GM12892 (cell line): ENCODE measurements at places on chromosomes 13 and 19.

- peak; percentile 1 for DNase-seq
Measured at GRCh38 chr13:109610517-109610916, 175.9 kb downstream of the IRS2 start.

- no peak for DNase-seq
Measured at GRCh38 chr19:45657520-45658167, 10.4 kb upstream of the GIPR start.

GRCh38 chr13:103288114-103288513 lies 221.9 kb upstream of the SLC10A2 start:
- DNase-seq = no peak

DNA sequence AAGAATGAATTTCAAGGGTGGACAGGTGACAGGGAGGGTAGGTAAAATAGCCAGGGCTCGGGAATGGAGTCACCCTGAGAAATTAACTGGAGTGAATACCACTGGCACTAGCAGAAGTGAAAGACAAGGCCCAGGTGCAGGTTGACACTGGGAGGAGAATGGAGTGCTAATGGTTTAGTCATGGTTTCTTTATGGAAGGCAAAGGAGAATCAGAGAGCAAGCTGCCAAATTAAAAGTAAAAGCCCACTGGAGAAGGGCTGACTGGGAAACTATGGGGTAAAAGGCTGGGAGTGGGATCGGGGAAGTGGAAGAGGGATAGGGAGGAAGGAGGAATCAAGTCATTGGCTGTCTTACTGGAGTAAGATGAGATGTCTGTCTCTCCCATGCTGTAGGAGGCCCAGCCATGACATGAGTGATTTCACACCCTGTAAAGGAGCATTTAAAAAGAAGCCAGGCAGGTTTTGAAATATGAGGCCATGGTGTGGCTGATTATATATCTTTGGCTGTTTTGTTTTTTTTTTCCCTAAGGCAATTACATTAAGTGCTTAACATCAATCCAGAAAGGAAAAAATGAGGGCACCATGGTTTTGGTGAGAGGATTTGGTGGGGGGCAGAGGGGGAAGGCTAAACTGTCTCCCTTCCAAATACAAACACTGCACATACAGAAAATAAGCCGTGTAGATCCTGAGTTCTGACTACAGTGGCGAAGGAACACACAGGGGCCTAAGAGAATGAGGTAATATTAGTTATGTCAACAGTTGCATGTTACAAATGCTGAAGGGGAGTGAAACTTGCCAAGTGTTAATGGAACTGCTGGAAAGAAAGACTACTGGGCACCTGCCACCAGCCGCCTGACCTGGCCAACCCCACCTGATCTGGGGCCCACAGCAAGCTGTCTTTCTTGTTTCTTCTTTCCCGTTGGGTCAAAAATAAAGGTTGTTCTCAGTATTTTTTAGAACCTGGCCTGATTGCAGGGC lies 183.5 kb upstream of the TSC22D1 start:
- DNase-seq = no peak

GRCh38 chr19:29145756-29146155 lies 67.2 kb downstream of the UQCRFS1 start:
- DNase-seq = no peak

- DNase-seq = no peak
Measured at GRCh38 chr13:76745261-76746200, 140.7 kb downstream of the KCTD12 start.

DNA sequence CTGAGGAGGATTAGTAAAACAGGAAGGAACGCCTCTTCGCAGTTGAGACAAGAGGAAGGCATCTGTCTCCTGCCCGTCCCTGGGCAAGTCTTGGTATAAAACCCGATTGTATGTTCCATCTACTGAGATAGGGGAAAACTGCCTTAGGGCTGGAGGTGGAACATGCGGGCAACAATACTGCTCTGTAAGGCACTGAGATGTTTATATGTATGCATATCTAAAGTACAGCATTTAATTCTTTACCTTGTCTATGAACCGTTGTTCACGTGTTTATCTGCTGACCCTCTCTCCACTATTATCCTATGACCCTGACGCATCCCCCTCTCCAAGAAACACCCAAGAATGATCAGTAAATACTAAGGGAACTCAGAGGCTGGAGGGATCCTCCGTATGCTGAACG lies 722 bp upstream of the TIMM50 start:
- DNase-seq = no peak

DNA sequence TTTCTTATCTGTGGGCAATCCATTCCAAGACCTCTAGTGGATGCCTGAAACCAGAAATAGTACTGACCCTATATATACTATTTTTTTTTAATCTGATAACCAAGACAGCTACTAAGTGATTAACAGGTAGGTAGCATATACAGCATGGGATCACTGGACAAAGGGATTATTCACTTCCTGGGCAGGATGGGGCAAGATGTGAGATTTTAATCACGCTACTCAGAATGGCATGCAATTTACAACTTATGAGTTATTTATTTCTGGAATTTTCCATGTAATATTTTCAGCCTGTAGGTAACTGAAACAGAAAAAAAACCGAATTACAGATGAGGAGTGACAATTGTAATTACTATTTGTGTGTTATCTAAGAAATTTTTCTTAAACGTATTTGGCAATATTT lies 41.2 kb downstream of the ZIC2 start:
- no peak for DNase-seq

DNA sequence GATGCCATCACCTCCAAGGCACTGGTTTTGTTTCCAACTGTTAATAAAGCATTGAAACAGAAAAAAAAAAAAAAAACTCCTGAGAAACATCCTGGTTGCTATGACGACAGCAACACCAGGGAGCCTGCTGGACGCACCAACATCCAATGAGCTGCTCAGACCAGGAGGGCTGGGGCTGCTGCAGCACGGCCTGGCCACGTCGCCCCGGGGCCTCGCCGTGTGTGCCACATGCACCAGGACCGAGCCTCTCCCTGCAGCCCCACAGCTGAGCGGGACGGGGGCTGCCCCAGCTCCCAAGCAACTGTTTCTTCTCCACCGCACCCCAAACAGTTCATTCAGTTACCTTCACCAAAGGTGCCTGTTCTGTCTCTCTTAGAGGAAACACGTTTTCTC lies 54.5 kb downstream of the RASA3 start:
- DNase-seq = no peak

- no peak for DNase-seq
Measured at GRCh38 chr13:66468656-66469055, 761.5 kb downstream of the PCDH9 start.

DNA sequence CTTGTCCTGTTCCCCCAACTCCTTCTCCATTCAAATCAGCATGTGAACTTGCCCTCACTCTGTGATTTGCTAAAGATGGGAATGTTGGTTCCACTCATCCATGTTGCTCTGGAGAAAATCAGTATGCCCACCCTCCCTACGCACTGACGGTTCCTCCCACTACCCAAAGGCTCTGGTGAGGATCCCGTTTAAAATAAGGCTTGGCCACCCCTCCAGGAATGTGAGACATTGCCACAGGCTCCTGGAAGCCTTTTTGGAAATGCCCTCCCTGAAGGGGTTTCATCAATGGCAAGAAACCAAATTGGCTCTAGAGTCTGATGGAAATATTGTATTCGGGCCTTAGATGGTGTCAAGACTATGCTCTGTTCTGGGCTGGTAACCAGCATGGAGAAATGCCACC lies 187.3 kb downstream of the USP12 start:
- no peak for DNase-seq

DNA sequence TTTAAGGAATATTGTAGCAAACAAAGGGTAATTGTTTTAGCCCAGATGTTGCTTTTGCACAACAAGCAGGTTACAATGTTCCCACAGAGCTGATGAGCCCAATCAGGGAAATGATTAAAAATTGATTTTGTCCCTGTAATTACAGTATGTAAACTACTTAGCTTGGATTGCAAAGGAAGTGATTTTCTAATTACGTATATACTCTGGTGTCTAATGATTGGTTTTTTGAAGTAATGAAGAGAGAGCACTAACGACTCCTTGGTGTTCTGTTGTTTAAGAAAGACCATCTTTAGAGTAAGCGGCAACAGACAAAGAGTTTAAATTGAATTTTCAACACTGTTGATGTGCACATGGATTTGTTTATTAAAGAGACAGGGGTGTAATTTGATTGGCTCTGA lies 95.3 kb upstream of the ZNF536 start:
- no peak for DNase-seq

- DNase-seq = peak; percentile 71
Measured at GRCh38 chr19:46786236-46787039, 2.0 kb downstream of the SLC1A5 start.

GRCh38 chr19:6738787-6739389 lies 592 bp upstream of the TRIP10 start:
- no peak for DNase-seq

- no peak for DNase-seq
Measured at GRCh38 chr13:55516610-55517009, 1624.1 kb upstream of the PRR20A start.

- no peak for DNase-seq
Measured at GRCh38 chr19:5692723-5693194, 2.7 kb downstream of the RPL36 start.

- no peak for DNase-seq
Measured at GRCh38 chr13:47277774-47278173, 380.9 kb upstream of the HTR2A start.

GRCh38 chr19:18156841-18157464 lies 4.0 kb downstream of the PIK3R2 start:
- no peak for DNase-seq

DNA sequence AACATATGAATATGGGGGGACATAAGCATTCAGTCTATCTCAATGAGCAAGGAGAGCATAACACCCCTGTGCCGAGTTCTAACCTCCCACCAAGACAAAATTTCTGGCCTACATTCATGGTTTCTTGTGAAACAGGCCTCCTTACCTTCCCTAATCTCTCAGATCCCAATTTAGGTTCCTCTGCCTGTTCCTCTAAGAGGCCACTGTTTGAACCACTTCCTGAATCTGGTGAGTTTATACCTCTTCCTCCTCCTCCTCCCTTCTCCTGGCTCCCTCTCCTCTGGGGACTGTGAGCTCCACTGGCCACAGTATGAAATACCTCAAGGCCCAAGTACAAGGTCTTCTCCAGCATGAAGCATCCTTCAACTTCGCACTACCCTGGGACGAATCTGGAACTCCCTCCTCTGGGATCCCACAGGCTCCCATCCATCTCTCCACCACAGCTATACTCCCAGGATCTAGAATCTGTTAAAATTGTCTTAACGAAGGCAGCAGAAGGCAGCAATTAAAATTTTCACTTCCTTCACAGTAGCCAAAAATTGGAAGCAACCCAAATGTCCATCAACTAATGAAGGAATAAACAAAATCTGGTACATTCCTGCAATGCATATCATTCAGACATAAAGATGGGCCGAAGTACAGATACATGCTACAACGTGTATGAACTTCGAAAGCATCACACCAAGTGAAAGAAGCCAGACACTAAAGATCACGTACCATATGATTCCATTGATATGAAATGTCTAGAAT lies 7.8 kb upstream of the SIGLECL1 start:
- no peak for DNase-seq

GRCh38 chr13:67299751-67300150 lies 69.6 kb upstream of the PCDH9 start:
- DNase-seq = no peak

GRCh38 chr13:45209229-45209628 lies 8.4 kb upstream of the KCTD4 start:
- no peak for DNase-seq

- DNase-seq = no peak
Measured at GRCh38 chr13:79312340-79312855, 93.7 kb downstream of the RBM26 start.

DNA sequence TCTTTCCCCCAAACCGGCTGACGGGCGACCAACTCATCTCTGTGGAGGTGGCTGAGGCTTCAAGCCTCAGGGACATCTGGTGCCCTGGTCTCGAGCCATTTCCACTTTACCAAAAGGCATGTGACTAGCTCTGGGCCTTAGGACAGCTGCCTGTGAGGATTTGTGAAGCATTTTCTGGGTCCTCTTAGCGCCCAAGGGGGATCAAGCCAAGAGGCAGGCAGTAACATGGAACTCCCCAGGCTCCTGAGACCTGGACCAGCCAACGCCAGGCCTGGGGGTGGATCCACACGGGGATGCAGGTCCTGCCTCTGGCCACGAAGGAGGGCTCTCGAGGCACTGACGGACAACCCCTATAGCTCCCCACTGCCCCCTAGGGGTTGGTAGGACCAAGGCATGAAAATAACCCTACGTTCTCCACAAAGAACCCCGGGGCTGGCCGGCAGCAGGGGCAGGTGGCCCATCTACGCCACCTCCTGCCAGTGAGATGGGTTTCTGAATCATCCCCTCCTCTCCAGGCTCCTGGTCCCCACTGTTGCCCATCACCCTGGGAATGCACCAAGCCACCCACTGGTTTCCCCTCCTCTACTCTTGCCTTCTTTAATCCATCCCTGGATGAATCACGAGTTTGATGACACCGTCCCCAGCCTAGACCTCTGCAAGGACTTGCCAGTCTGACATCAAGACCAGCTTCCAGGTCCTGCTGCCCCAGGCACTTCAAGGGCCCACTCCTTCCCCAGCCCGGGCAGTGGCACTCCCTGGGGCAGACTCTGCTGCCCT lies 7.0 kb upstream of the MYDGF start:
- no peak for DNase-seq

DNA sequence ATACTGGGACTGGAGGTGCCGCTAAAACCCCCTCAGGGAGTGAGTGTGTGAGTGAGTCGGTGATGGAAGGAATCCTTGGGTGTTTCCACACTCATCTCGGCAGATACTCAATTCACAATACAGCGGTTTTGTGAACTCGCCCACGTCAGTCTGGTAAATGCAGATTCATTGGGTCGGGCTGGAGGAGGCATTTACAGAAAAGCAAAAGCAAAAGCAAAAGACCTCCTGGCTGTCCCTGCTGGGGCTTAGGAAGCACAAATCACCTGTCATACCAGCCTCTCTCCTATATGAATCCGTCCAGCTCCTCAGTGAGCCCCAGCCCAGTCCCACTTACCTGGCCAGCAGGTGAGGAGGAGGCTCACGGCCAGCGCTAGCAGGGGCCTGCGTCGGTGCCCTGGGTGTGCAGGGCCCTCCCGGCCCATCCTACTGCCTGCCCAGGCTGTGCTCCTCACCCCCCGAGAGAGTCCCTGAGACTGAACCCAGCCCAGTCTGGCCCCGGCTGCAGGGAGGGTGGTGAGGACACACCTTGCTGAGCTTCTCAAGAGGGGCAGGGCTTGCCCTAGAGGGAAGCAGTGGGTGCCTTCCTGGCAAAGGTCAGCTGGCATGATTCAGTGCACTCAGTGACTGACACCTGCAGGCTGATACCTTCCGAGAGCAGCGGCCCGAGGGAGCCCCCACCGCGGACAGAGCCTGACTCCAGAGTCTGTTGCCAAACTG lies at the start of gene MUC16:
TSS of gene MUC16 (minus strand) at position 475 of the 717 bp plus-strand sequence.
- no peak for DNase-seq

DNA sequence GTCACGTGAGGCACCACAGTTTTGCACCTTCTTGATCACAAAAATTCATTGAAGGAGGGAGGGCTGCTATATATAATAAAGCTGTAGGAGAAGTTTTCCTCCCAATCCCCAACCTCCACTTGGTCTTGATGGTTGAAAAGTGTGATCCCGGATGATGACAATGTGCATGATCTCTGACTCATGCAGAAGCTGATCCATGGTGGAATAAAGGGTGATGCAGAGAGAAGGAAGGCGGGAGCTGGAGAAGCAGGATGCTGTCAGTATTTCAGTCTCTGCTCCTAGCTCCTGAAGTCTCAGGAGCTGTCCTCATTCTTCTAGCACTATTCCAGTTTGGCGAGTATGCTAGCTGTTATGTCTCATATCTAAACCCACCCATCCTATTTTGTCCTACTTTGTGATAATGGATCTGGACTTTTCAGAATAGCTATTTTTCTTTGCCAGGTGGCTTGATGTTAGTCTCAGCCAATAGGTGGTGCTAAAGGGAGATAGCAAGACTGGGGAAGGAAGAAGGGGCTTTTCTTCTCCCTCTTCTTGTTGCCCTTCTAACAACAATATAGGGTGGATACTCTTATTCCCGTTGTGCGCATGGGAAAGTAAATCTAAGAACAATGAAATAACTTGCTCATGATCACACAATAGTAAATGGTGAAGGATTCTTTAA lies 65.6 kb upstream of the HTR2A start:
- DNase-seq = no peak
